ENCODE measurements at places on chromosomes 7 and 10.
A peak's percentile ranks its signal among the peaks of the same experiment; 100 is the strongest.

DNA sequence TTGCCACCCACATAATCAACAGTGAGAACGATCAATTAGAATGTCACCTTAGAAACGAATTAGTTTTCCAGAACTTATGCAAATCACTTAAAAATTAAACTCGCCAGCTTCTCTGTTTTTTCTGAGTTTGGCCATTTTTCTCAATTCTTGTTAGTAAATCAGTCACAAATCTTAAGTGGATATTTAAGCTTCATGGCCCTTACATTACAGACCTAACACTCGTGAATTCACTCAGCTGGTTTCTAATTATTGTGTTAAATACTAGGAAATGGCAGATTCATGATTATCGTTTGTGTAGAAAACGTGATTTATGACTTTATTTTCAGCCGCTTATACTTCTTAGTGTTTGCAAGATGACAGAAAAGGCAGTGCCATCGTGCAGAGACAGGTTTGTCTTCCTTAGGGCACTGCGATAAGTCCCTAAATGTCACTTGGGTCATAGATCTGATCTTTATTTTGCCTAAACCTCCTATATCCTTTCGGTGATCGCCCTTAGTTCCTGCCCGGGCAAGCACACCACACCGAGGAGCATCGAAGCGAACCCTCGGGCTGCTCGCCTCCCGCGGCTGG is 587 bp upstream of the CELF2 start:
- no peak for DNase-seq

DNA sequence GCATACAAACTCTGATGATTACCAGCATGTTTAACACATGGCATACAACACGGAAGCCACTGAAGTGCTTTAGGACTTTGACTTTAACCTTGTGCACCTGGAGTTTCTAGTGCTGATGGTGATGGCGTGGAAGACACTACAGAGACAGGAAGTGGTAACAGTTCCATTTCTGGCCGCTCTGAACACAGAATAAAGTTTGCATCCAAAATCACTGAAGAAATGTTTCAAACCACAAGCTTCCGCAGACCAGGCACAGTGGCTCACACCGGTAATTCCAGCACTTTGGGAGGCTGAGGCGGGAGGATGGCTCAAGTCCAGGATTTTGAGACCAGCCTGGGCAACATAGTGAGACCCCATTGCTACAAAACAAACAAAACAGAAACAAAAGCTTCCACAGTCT is 40.3 kb upstream of the TNPO3 start:
- no peak for DNase-seq

GRCh38 chr7:150784954-150785353 is 15.2 kb downstream of the TMEM176B start:
- DNase-seq, result no peak

DNA sequence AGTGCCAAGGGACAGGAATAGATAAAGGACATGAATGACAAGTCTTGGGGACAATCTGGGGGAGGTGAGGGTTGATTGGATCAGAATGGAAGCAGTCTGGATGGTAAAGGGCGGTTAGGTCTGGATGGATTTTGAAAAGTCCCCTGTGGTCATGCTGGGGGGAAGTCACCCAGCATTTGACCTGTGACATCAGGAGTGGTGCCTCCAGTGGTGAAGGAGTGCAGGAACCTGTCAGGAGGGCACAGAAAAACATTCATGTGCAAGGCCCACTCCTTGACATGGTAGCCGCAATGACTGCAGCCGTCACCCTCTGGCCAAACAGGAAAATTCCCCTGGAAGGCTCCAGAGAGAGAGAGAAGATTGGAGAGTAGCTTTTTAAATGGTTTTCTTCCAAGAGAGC is 304.8 kb downstream of the GFRA1 start:
- no peak for DNase-seq

DNA sequence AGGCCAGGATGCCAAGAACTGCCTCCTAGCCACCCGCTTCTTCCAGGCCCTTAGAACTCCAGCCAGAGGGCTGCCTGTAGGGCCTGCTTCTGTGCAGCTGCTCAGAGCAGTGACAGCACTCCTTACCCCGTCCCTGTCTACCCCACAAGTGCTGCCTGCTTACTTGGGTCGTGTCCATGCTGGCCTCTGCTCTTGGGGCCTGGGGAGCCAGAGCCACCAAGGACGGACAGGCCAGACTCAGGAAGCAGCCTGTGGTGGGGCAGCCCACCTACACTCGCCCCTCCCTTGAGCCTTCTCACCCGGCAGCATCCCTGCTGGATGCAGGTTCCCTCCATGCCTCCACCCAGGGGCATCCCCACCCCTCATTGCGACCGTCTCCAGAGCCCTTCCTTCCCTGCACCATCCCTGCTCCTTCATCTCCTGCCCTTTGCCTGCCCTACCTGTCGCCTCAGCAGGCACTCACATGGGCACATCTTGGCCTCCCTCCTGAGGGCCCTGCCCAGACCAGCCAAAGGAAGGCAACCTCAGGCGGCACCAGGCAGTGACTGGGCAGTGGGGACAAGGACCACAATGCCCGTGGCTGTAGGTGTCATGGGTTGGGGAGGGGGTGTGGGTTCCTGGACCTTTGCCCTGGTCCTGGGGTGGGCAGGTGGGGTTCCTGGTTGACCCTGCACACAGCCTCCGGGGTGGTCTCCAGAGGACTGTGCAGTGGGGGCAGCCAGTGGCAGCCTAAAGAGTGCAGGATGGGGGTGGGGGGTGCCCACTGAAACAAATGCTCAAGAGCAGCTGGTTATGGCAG is 78.0 kb upstream of the TNS3 start:
- DNase-seq, result no peak

- peak; percentile 66 for DNase-seq
These were observed 26.2 kb downstream of the ADK start for GRCh38 chr10:74177140-74177677.

GRCh38 chr7:70659263-70659662 is 472.7 kb upstream of the GALNT17 start:
- no peak for DNase-seq

DNA sequence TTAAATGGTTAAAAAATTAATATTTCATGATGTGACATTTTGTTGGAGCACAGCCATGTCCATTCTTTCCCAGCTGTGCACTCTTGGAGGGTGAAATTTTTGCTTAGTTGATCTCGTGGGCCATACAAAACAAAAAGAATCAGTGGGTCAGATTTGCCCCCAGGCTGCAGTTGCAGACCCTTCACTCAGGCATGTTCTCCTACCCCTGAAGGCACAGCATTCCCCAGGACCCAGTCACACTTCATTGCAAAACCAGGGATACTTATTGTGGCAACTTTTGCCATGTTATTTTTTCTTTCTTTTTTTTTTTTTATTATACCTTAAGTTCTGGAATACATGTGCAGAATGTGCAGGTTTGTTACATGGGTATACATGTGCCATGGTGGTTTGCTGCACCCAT is 6.0 kb downstream of the TAS2R40 start:
- DNase-seq, result no peak

DNA sequence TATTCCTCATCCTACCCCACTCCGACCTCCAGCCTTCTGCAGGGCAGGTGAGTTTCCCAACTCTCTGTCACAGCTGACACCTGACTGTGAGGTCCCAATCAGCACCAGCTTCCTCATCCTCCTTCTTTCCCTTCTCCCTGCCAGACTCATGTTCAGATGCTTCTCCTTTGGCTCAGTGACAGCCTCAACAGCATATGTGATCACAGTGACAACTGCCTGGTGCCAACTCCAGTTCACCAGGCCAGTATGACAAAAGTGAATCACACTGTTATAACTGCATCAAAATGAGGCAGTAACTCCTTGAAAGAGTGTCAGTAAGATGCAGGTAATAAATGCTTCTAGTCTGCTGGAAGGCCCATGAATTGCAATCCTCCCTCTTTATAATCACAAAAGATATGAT is 46.8 kb upstream of the NFE2L3 start:
- DNase-seq, result no peak

DNA sequence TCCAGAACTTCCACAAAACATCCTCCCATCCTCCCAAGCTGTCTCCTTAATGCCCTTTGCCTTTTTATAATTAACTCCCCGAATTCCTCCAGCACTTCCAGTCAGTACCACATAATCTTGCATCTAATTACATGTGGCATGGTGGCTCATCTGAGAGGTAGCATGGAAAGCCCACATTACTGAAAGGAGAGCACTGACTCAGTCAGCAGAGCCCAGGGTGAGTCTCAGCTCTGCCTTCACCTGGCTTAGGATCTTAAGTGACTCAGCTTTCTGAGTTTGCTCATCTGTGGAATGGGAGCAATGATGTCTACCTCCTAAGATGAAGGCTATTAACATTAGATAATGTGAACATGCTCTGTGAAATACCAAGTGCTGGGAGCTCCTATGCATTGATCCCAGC is 433.9 kb downstream of the SORCS3 start:
- no peak for DNase-seq

GRCh38 chr7:24408798-24409430 is 124.9 kb downstream of the NPY start:
- DNase-seq, result no peak

DNA sequence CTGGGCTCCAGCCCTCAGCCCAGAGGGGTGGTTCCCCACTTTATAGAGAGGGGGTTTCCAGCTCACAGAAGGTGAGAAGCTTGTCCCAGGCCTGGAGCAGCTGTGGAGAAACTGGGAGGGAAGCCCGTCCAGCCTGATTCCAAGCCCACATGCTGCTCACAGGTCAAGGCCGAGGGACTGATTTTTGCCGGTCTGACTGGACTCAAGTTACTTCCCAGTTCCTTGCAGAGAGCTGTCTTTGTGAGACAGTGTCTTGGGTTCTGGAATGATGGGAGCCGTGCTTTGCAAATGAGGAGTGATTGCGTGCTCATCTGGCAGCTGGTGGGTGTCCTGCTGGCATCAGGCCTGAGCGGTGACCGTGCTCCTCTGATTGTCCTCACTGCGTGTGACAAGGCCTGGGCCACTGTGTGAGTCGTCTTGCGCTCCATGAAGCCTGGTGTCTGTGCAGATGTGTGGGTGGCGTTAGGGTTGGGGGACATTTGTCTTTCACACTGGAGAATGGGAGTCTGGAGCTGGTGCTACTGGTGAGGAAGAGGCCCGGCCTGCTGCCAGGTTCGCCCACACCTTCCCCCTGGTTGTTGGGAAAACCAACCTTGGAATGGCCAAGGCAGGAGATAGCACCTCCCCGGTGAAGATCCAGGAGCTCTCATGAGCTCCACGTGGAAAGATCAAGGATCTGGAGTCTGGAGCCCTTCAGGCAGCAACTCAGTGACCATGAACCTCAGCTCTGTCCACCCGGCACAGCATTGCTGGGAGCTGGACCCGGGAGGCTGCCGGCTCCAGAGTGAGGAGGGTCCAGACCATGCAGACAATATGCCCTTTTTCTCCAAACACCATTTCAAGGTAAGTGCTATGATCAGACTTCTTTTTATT is 129.6 kb downstream of the SMURF1 start:
- DNase-seq, result no peak

- DNase-seq, result no peak
These were observed 1.2 kb upstream of the SLC18A3 start for GRCh38 chr10:49609006-49609282.

GRCh38 chr7:150941351-150942000 is 36.6 kb downstream of the KCNH2 start:
- DNase-seq, result no peak

DNA sequence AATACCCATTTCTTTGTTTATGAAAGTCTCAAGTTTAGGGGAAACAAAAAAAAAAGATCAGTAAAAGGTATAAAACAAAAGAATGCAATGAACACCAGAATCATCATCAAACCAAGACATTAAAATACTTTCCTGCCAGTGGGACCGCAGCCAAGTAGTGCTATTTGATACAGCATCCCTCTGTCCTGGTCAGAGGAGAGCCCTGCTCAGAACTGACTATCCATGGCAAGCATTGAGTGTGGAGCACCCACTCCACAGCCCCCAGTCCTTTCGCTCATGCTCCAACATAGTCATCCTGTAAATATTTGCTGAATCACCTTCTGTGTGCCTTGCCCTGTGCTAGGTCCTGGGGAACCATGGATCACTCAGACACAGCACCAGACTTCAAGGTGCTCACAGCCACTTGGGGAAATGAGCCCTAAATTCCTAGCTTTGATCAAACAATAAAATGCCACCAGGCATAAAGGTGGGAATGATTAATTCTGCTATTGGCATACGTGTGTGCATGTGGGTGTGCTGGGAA is 213.6 kb upstream of the TBX20 start:
- no peak for DNase-seq

GRCh38 chr7:106421181-106421762 is 136.5 kb upstream of the NAMPT start:
- peak; percentile 39 for DNase-seq

DNA sequence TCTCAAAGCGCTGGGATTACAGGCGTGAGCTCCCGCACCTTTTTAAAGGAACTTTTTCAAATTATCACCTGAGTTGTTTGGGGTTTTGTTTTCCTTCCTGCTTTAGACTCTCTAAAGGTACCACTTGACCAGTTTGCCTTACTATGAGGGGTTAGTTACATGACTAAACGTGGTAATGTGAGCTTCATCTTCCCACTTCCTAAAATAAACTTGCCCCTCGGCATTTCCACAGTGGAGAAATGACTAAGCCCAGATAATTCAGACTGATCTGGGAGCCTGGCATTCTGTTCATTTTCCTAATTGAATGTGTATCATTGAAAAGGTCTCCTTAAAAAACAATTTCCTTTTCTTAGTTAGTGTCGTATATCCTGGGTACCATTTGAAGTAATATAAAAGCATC is 163.4 kb downstream of the PLXDC2 start:
- DNase-seq, result no peak

GRCh38 chr7:30222515-30223215 is 61.7 kb upstream of the ZNRF2 start:
- DNase-seq, result no peak

DNA sequence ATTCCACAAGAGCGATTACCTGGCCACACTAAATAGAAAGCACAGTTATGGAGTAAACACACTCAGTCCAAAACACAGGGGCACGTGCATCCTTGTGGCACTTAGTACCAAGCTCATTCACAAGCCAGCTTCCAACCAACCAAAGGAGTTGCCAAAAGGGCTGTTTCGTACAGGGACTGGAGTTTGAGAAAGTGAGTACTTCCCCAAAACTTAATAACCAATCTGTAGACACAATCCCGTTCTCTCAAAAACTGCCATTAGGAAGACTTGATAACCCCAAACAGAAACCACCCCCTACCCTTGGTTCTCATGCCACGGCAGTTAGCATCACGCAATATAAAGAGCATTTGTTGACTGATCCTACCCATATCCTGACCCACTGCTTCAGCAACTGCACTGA is 166.2 kb upstream of the ASAH2 start:
- DNase-seq, result no peak

DNA sequence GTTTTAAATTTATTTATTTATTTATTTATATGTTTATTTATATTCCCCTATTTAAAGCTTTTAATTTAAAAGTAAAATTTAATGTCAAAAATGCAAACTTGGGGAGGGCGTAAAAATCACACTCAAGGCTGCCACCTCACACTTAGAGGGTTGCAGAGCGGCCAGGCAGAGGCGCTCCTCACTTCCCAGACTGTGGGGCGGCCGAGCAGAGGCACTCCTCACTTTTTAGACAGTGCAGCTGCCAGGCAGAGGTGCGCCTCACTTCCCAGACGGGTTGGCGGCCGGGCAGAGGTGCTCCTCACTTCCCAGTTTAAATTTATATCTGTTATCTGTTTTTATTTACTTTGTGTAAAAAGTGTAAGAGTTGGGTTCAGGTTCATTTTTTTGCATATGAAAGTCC is 10.0 kb upstream of the ZNF425 start:
- no peak for DNase-seq

All from C1 segment of cervical spinal cord (tissue), 14 donors.